ENCODE measurements at places on chromosomes 7 and 10. TPM values are rescaled to one million over a fixed set of nuclear protein-coding genes. Genes with fewer than 3 reads are reported as not detected.

GRCh38 chr7:40429826-40430225 lies 295.0 kb downstream of the SUGCT start:
- H3K4me3 ChIP-seq: no peak overlapping the region
- H3K27me3 ChIP-seq: no peaks in the 10 kb centered on the region
- H3K4me1 ChIP-seq: no peaks in the 10 kb centered on the region
- no peak overlapping the region for H3K27ac ChIP-seq

GRCh38 chr7:137667633-137668387 lies 179.0 kb downstream of the DGKI start:
- DNase-seq: no peak
- H3K36me3 ChIP-seq: no peaks in the 10 kb centered on the region
- H3K27ac ChIP-seq: no peak overlapping the region
- no peaks in the 10 kb centered on the region for H3K4me1 ChIP-seq
- H3K4me3 ChIP-seq: no peak overlapping the region

DNA sequence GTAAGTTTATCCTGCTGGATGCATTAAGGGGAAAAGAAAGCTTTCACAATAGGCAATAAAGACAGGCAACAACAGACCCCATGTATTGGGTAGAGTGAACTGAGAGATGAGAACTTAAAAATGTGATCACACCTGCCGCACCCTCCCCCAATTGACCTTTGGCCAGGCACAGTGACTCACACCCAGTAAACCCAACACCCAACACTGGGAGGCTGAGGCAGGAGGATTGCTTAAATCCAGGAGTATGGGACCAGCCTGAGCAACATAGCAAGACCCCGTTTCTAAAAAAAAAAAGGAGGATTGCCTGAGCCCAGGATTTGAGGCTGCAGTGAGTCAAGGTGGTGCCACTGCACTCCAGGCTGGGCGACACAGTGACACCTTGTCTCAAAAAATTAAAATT lies 86.9 kb downstream of the MPP7 start:
- no peak overlapping the region for H3K27ac ChIP-seq
- no peak for DNase-seq
- no peak overlapping the region for H3K4me3 ChIP-seq
- no peaks in the 10 kb centered on the region for H3K36me3 ChIP-seq

DNA sequence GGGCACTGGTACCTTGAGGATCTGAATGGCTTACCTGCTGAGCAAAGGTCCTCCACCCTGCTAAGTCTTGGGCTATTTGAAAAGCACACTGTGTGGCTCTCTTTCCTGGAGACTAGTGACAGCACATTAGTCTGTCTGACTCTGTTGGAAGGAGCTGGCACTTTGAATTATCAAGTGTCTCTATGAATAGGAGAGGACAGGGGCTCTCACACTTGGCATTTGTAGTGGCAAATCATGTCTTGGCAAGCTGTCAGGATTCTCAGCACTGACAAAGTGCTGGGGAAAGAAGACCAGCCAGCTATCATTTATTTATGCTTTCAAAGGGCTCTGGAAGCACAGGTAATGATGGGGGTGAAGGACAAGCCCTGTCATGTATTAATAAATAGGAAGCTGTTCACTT lies 62.8 kb downstream of the MTPN start:
- no peaks in the 10 kb centered on the region for H3K4me1 ChIP-seq
- peak overlapping the region; percentile 33 for H3K27ac ChIP-seq
- no peak overlapping the region for H3K4me3 ChIP-seq
- no peak for DNase-seq
- no peaks in the 10 kb centered on the region for H3K36me3 ChIP-seq

GRCh38 chr7:15839416-15840100 lies 153.1 kb upstream of the MEOX2 start:
- H3K27ac ChIP-seq: peak overlapping the region; percentile 74
- peak; percentile 80 for DNase-seq
- no peaks in the 10 kb centered on the region for H3K27me3 ChIP-seq
- H3K36me3 ChIP-seq: no peaks in the 10 kb centered on the region
- H3K4me3 ChIP-seq: peak overlapping the region; percentile 28
- H3K4me1 ChIP-seq: no peaks in the 10 kb centered on the region

- DNase-seq: no peak
- no peaks in the 10 kb centered on the region for H3K36me3 ChIP-seq
Measured at GRCh38 chr10:59868696-59869593, 37.4 kb downstream of the CCDC6 start.

- H3K4me1 ChIP-seq: no peaks in the 10 kb centered on the region
- H3K36me3 ChIP-seq: no peaks in the 10 kb centered on the region
- H3K27ac ChIP-seq: no peak overlapping the region
- no peak for DNase-seq
Measured at GRCh38 chr7:135971366-135971725, 5.8 kb downstream of the MTPN start.

- DNase-seq: no peak
- no peak overlapping the region for H3K27ac ChIP-seq
- no peak overlapping the region for H3K4me3 ChIP-seq
Measured at GRCh38 chr7:137601642-137602041, 245.1 kb downstream of the DGKI start.

DNA sequence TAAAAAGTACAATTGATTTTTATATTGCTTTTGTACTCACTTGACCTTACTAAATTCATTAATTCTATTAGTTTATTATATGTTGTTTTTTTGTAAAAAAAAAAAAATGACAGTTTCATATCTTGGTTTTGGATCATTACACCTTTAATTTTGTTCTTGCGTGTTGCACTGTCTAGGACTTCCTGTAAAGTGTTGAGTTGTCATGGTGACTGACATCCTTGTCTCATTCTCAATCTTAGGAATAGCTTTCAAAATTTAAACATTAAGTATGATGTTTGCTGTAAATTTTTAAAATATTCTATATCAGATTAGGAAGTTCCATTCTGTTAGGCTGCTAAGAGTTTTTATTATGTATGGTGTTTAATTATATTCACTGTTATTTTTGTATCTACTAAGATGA lies 139.1 kb downstream of the ARHGAP12 start:
- H3K4me3 ChIP-seq: no peak overlapping the region
- H3K4me1 ChIP-seq: no peaks in the 10 kb centered on the region
- H3K27me3 ChIP-seq: no peaks in the 10 kb centered on the region
- H3K36me3 ChIP-seq: no peaks in the 10 kb centered on the region
- no peak overlapping the region for H3K27ac ChIP-seq
- no peak for DNase-seq

- no peak overlapping the region for H3K27ac ChIP-seq
- no peak overlapping the region for H3K4me3 ChIP-seq
- no peaks in the 10 kb centered on the region for H3K27me3 ChIP-seq
- H3K4me1 ChIP-seq: no peaks in the 10 kb centered on the region
- H3K36me3 ChIP-seq: peaks cover 64% of the 10 kb centered on the region
- DNase-seq: no peak
Measured at GRCh38 chr7:120966961-120967360, 16.4 kb downstream of the ING3 start.

DNA sequence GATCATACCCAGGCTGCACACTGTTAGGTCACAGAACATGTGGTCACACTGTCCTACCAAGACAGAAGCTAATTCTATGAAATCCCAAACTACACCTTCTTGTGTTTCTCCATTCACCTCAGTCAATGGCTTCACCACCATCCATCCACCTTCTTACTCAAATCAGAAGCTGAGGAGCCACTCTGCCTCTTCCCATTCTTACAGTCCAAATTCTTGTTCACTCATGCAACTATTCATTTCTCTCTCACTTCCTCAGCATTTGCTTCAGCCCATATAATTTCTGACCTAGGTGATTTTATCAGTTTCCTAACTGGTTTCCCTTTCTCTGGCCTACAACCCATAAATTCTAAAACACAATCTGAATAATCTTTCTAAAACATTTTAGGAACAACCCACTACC lies 229.2 kb downstream of the LRRN3 start:
- H3K4me1 ChIP-seq: no peaks in the 10 kb centered on the region
- no peak for DNase-seq
- H3K4me3 ChIP-seq: no peak overlapping the region
- H3K27ac ChIP-seq: no peak overlapping the region

GRCh38 chr7:32070051-32070405 lies 179 bp downstream of the PDE1C start:
- DNase-seq: no peak
- H3K4me1 ChIP-seq: no peaks in the 10 kb centered on the region
- H3K27ac ChIP-seq: peak overlapping the region; percentile 88
- H3K36me3 ChIP-seq: no peaks in the 10 kb centered on the region
- H3K27me3 ChIP-seq: no peaks in the 10 kb centered on the region

DNA sequence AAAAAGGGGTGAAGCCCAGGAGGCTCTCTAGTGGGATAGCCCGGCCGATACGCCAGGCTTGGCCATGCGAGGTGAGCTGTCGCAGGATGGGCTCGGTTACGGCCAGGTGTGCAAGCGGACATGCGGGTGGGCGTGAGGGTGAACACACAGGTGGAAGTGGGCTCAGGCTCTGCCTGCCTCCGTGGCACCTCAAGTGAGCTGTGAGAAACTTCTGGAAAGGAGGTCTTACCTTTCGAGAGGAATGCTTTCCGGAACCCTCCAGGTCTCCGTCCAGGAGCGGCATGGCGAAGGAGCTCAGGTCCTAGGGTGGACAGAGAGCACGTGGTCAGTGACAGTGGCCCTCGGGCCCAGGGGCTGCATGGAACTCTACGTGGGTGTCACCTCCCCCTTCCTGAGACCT lies 90.7 kb downstream of the PRKAG2 start:
- no peak overlapping the region for H3K27ac ChIP-seq
- DNase-seq: no peak
- H3K36me3 ChIP-seq: no peaks in the 10 kb centered on the region
- H3K27me3 ChIP-seq: no peaks in the 10 kb centered on the region
- no peaks in the 10 kb centered on the region for H3K4me1 ChIP-seq
- no peak overlapping the region for H3K4me3 ChIP-seq

GRCh38 chr10:105925045-105925785 lies 1239.3 kb downstream of the SORCS1 start:
- H3K4me3 ChIP-seq: no peak overlapping the region
- H3K27me3 ChIP-seq: no peaks in the 10 kb centered on the region
- DNase-seq: no peak
- no peaks in the 10 kb centered on the region for H3K4me1 ChIP-seq
- H3K36me3 ChIP-seq: no peaks in the 10 kb centered on the region

The MYH16 gene
- total RNA-seq: not detected

The TCAF2 gene
- total RNA-seq: 0.19 TPM

The OR2A1 gene
- 0.28 TPM for total RNA-seq

The ERLIN1 gene
- 10.8 TPM for total RNA-seq
